Ovary (tissue), 10 donors: ENCODE measurements at places on chromosomes 7 and 10. TPM values are rescaled to one million over a fixed set of nuclear protein-coding genes. Genes with fewer than 3 reads are reported as not detected.

MTPN gene
- total RNA-seq, result 83.8 TPM

NEUROD6 gene
- total RNA-seq, result not detected

DNA sequence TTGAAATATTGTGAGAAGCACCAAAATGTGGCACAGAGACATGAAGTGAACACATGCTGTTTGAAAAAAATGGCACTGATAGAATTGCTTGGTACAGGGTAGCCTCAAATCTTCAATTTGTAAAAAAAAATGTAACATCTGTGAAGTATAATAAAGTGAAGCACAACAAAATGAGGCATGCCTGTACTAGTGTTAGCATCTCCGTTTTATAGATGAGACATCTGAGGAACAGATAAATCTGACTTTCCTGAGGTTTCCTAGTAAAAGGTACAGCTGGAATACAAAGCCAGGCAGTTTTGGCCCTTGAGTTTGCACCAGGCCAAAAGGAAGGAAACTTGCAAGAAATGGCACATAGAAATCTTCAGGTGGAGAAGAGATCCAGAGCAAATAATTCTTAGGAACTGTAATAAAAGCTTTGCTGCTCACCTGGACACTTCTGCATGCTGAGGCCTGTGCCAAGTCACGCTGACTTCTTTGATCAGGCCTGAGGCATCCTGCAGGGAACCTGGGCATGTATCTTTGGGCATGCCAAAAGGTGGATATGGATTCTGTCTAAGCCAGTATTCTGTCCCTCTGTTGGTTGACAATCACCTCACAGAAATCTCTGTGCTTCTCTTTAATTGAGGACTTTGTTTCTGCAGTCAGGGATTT, 251.5 kb upstream of the PLPP4 start:
- no peaks in the 10 kb centered on the region for H3K27me3 ChIP-seq
- H3K27ac ChIP-seq, result no peak overlapping the region
- DNase-seq, result no peak
- H3K36me3 ChIP-seq, result no peaks in the 10 kb centered on the region
- no peaks in the 10 kb centered on the region for H3K4me1 ChIP-seq
- H3K4me3 ChIP-seq, result no peak overlapping the region

DNA sequence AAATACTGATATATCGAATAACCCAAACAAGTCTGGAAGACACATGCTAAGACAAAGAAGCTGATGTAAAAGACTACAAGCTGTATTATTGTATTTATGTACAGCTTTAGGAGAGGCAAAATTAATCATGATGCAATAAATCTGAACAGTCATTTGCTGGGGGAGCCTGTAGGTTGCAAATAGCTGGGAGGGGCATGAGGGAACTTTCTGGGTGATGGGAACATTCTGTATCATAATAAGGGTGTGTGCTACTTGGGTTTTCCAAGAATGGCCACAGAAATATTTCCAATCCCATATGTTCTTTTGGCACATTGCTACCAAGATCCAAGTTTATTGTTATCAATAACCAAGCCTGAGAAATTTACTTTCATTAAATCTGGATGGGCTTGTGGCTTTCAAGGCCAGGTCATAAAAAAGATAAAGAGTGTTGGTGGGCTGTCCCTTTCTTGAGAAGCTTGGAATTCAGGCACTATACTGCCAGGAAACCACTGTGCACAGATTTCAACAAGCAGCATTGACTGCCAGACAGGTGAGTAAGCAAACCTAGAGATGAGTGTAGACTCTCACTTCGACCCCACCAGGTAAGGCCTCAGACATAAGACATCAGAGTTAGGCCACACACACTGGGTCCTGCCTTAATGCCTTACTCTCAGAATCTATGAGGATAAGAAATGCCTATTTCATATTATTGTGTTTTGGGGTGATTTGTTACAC, 629.7 kb upstream of the FZD8 start:
- no peaks in the 10 kb centered on the region for H3K27me3 ChIP-seq
- no peak overlapping the region for H3K4me3 ChIP-seq
- H3K36me3 ChIP-seq, result no peaks in the 10 kb centered on the region
- no peak overlapping the region for H3K27ac ChIP-seq
- no peaks in the 10 kb centered on the region for H3K4me1 ChIP-seq
- DNase-seq, result no peak

DNA sequence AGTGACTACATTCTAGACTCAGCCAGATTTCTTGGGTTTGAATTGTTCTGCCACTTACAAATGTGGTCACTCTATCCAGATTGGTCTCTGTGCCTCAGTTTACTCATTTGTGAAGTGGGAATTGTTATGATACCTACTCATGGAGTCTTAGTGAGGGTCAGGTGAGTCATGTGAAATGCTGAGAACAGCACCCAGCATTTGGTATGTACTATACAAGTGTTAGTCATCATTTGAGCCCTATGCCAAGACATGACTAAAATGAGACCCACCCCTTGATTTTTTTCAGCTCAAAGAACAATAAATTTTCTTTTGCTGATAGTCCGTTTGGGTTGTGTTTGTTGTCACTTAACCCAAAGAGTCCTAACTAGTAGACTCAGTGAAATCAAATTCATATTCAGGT, 92.8 kb downstream of the CHN2 start:
- H3K4me3 ChIP-seq, result no peak overlapping the region
- H3K4me1 ChIP-seq, result no peaks in the 10 kb centered on the region
- H3K27me3 ChIP-seq, result no peaks in the 10 kb centered on the region
- H3K27ac ChIP-seq, result no peak overlapping the region
- no peak for DNase-seq

DNA sequence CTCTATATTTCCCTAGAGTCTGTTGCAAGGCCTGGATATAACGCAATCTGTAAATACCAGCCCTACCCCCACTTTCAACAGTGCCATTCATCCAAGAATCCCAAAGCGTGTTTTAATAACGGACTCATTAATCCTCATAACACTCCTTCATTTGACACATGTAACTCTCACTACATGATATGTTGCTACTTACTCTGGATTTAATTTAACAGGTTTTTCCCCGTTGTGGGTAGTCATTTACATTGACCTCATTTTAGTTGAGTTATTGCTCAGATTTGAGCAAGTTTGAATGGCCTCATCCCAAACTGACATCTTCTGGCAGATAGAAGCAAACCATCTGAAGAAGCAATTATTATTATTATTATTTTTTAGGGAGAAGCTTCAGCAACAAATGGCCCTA, 125.4 kb upstream of the NPVF start:
- no peak overlapping the region for H3K4me3 ChIP-seq
- H3K27me3 ChIP-seq, result no peaks in the 10 kb centered on the region
- no peaks in the 10 kb centered on the region for H3K36me3 ChIP-seq
- H3K4me1 ChIP-seq, result no peaks in the 10 kb centered on the region
- no peak overlapping the region for H3K27ac ChIP-seq
- no peak for DNase-seq

- no peak overlapping the region for H3K27ac ChIP-seq
- no peaks in the 10 kb centered on the region for H3K27me3 ChIP-seq
- H3K36me3 ChIP-seq, result no peaks in the 10 kb centered on the region
- peaks cover 14% of the 10 kb centered on the region for H3K4me1 ChIP-seq
- peak; percentile 75 for DNase-seq
Observed at GRCh38 chr10:124588736-124589490, 127.3 kb downstream of the LHPP start.

GRCh38 chr10:132096223-132096622, 30.5 kb downstream of the JAKMIP3 start:
- H3K27me3 ChIP-seq, result no peaks in the 10 kb centered on the region
- no peaks in the 10 kb centered on the region for H3K4me1 ChIP-seq
- H3K27ac ChIP-seq, result no peak overlapping the region
- no peak for DNase-seq

GRCh38 chr10:52106899-52107298, 207.2 kb upstream of the DKK1 start:
- H3K27me3 ChIP-seq, result no peaks in the 10 kb centered on the region
- no peaks in the 10 kb centered on the region for H3K4me1 ChIP-seq
- no peak overlapping the region for H3K27ac ChIP-seq

- no peaks in the 10 kb centered on the region for H3K36me3 ChIP-seq
- H3K4me1 ChIP-seq, result no peaks in the 10 kb centered on the region
- H3K4me3 ChIP-seq, result no peak overlapping the region
Observed at GRCh38 chr10:15540727-15541126, 169.6 kb upstream of the FAM171A1 start.
